Left ventricle myocardium superior (tissue), 1 donor: ENCODE measurements at places on chromosomes 7 and 10. TPM values are rescaled to one million over a fixed set of nuclear protein-coding genes. Genes with fewer than 3 reads are reported as not detected.

Gene CYP2C19
- total RNA-seq, result not detected

Gene GPRIN2
- not detected for total RNA-seq

Gene ANXA8L1
- total RNA-seq, result 1.2 TPM

Gene TMEM176A
- 30.1 TPM for total RNA-seq

Gene IL6
- total RNA-seq, result 1.2 TPM

Gene ZNF680
- 21.8 TPM for total RNA-seq

Gene PLEKHS1
- not detected for total RNA-seq

Gene SERPINE1
- total RNA-seq, result 1.3 TPM

Gene CYP3A4
- total RNA-seq, result not detected

Gene C7orf57
- not detected for total RNA-seq

Gene FKBP9
- 143 TPM for total RNA-seq

Gene TMEM236
- 0.30 TPM for total RNA-seq

Gene TMEM60
- total RNA-seq, result 8.1 TPM

Gene CFAP58
- total RNA-seq, result 1.2 TPM

Gene C10orf67
- total RNA-seq, result 0.62 TPM

Gene FKBP6
- not detected for total RNA-seq

Gene ETV1
- total RNA-seq, result 29.8 TPM

Gene LRRC61
- 3.7 TPM for total RNA-seq

Gene OGDHL
- 4.1 TPM for total RNA-seq

Gene WDFY4
- 1.6 TPM for total RNA-seq

Gene CACNA2D1
- 48.1 TPM for total RNA-seq

Gene HTR5A
- not detected for total RNA-seq

Gene PNLIPRP3
- total RNA-seq, result not detected

Gene KLHDC10
- 24.3 TPM for total RNA-seq

Gene SPAM1
- total RNA-seq, result not detected

Gene C10orf71
- total RNA-seq, result 126 TPM

Gene FAM25G
- not detected for total RNA-seq

Gene ADRB1
- total RNA-seq, result 77.8 TPM

Gene TAS2R5
- not detected for total RNA-seq

Gene SRGN
- total RNA-seq, result 42.8 TPM

Gene SHTN1
- total RNA-seq, result 5.0 TPM

Gene CYP3A7
- not detected for total RNA-seq

Gene CPA2
- not detected for total RNA-seq

Gene NOS3
- 10.9 TPM for total RNA-seq

Gene PPP1R3A
- 127 TPM for total RNA-seq

Gene SPOCK2
- 12.7 TPM for total RNA-seq

Gene CALHM3
- not detected for total RNA-seq

Gene SLC18A2
- total RNA-seq, result 0.17 TPM

Gene HPSE2
- not detected for total RNA-seq

Gene GNGT1
- not detected for total RNA-seq
